ENCODE measurements at places on chromosomes 6 and 20. TPM values are rescaled to one million over a fixed set of nuclear protein-coding genes. Genes with fewer than 3 reads are reported as not detected.

GRCh38 chr20:54083459-54083858 lies 13.1 kb upstream of the BCAS1 start:
- DNase-seq = no peak

- no peak for DNase-seq
Observed at GRCh38 chr6:17107863-17108262, 6.0 kb downstream of the STMND1 start.

DNA sequence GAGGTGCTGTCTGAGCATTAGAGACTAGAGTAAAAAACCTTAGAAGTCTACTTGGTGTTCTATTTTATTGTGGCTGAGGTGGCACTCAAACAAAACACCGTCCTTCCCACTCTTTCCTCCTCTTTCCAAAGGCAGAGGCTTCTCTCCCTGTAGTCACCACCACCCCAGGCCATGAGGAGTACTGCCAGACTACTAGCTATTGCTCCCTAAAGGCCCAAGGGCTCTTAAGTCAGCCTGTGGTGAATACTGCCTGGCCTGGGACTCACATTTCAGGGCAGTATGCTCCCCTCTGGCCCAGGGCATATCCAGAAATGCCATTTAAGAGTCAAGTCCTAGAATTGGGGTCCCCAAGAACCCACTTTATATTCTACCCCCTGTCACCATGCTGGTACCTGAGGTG lies 309.7 kb upstream of the IMPG1 start:
- no peak for DNase-seq

- DNase-seq = peak; percentile 72
Observed at GRCh38 chr6:144013486-144013909, 5.4 kb upstream of the PLAGL1 start.

- no peak for DNase-seq
Observed at GRCh38 chr20:34922654-34923381, 32.8 kb downstream of the GSS start.

The MUC22 gene
- total RNA-seq = not detected
